ENCODE measurements at places on chromosomes 5 and 9.

- no peak for DNase-seq
Observed at GRCh38 chr9:136371533-136371880, 2.0 kb downstream of the CARD9 start.

DNA sequence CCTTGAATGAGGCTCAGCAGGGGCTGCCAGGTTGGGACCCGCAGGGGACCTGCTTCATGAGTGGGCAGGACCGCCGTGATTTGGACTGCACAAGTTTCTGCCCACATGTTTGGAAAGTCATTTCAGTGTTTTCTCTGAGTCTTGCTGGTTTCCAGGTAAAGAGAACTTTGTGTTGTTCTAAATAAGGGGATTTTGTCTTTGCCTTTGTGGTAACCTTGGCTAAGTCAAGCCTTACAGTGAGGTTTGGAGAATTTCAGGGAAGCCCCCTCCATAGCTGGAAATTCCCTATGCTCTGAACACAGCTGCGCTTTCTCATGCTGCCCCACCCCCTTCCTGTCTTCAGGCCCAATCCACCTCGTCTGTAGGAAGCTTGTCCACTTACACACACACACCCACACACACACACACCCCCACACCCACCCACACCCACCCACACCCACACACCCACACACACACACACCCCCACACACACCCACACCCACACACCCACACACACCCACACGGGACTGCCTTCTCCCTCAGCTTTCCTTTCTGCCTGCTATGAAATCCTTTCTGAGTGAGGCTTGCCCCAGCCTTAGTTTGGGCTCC lies 270.1 kb downstream of the HSPA4 start:
- DNase-seq: peak; percentile 25

- no peak for DNase-seq
Observed at GRCh38 chr9:68746525-68746924, 41.5 kb downstream of the PIP5K1B start.

DNA sequence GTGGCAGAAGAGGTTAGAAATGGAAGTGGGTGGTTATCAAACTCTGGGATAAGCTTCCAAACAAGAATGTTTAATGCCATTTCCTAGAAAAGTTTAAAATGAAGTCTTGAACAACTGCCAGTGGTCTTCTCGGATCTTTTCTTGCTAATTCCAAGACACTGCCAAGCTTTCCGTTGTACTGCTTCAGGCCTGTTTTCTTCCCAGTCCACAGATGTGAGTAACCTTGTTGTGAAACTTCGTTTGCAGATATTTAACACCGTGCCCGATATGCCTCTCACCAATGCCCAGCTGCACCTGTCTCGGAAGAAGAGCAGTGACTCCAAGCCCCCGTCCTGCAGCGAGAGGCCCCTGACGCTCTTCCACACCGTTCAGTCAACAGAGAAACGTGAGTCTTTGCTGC lies 269.8 kb downstream of the NR3C1 start:
- DNase-seq: no peak

GRCh38 chr5:73380710-73381589 lies 67.6 kb downstream of the FOXD1 start:
- no peak for DNase-seq

DNA sequence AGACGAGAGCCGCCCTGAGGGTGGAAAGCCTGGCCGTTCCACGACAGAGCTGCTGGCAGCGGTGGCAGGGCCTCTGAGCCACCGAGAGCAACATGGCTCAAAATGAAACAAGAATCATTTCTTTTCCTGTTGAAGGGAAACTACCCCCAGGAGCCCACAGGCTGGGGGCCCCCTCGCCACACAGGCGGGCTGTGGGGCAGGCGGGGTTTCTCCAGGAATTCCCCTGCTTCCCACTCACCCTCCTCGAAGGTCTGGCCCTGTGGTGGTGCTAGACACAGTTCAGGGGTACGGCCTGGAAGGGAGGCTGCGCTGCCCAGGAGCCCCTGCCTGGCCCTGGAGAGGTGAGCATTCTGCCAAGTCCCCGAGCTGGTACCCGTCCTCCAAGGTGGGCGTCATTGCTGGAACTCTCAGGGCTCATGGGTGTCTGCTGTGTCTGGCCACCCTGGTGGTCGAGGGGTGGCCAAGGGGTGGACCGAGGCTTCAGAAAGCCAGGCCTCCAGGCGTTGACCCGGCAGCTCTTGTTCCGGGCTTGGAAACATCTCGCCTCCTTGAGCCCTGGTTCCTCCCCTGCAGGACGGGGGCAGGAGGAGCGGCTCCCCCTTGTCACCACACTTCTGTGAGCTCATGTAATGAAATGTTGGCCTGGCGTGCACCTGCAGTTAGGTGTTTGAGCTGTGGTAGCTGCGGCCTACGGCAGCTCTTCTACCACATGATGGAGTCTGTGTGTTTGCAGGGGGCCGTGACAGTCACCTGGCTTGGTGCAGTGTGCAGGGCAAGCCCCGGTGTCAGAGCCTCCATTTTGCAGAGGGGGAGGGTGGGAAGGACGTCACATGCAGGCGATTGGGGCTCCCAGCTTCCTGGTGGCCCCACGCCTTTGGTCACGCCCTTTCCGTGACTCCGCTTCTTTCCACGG lies 65.3 kb downstream of the RXRA start:
- DNase-seq: peak; percentile 61

- DNase-seq: no peak
Observed at GRCh38 chr5:7916171-7916804, 47.3 kb downstream of the MTRR start.

- no peak for DNase-seq
Observed at GRCh38 chr5:141681695-141682641, at the start of gene ARAP3. ARAP3 (minus strand) TSS chr5:141682230; CDS start chr5:141680486, 1,744 bp downstream.

DNA sequence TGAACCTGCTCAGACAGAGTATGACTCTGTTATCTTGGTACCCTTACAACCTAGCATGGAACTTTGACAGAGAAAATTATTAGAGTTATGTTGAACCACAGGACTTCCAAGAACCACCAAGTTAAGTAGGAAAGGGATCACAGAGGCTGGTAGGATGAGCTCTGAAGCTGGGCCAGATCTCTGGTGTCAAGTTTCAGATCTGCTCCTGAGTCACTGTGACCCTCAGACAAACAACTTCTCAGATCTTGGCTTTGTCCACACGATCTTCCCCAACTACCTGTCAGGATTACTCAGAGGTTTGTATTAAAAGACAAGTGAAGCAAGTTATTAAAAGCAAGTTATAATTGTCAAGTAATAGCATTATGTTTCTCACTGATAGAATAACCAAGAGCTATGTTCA lies 189.0 kb downstream of the SEC61B start:
- DNase-seq: no peak

DNA sequence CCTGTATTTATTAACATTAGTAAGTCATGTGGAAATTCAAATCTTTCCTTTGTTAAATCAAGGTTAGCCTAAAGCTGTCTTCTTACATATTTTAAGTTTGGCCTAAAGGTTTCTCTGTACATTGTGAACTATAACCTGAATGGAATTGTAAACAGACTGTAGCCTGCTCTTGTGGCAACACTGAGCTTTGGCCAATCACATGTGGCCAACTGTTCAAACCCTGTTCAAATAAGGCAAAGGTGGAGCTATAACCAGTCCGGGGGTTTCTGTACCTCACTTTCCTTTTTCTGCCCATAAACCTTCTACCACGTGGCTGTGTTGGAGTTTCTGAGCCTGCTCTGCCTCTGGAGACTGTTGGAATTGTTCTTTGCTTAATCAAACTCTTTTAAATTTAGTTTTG lies 3.3 kb upstream of the HAPLN1 start:
- no peak for DNase-seq

GRCh38 chr5:170297589-170298462 lies at the start of gene LCP2:
LCP2 (minus strand) TSS chr5:170297777; CDS start chr5:170297611, 166 bp downstream.
- DNase-seq: no peak

DNA sequence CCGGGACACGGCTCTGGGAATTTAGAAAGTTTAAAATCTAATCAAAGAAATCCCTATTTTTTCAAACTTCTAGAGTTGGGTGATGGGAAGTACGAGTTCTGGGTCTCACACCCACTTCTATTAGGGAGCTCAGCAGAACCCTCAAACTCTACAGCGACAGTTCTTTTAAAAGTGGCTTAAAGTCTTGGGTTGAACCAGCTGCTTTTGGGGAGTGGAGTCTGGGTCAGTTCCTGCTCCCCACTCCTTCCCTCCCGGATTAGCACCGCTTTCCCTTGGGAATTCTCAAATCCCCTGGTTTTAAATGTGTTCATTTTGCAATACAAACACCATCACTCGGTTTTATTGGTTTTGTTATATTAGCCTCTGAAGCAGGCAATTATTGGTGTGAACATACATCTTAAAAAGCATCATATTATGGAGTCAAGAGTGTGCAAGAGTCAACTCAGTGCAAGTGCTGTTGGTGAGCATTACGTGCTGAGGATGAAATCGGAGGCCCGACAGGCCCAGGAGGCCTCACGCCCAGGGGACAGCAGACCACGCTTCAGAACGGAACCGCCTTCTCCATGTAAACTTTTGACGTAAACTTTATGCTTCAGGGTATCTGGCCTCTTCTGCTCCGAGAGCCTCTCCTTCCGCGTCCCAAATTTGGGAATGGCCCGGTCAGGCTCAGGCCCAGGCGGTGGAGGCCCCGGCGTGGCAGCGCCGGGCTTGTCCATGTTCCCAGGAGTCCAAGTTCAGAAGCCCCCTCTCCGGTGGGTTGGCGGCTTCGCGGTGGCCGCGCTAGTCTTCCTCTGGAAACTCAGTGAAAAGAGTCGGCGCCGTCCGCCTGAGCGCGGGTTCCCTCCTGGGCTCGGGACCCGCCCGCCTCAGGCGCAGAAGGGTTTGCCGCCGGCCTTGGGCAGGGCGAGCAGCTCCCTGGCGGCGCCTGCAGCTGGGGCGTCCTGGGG lies 5.3 kb downstream of the IRX4 start:
- DNase-seq: no peak

DNA sequence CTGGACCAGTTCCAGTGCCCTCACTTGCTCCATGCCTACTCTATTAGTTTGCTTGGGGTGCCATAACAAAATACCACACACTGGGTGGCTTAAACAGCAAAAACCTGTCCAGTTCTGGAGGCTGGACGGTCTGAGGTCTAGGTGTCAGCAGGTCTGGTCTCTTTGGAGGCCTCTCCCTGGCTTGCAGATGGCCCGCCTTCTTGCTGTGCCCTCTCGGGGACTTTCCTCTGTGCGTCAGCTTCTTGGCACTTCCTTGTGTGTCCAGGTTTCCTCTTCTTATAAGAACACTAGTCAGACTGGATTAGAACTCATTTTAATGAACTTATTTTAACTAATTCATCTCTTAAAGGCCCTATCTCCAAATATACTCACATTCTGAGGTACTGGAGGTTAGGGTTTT lies 97.2 kb downstream of the CARTPT start:
- DNase-seq: no peak

DNA sequence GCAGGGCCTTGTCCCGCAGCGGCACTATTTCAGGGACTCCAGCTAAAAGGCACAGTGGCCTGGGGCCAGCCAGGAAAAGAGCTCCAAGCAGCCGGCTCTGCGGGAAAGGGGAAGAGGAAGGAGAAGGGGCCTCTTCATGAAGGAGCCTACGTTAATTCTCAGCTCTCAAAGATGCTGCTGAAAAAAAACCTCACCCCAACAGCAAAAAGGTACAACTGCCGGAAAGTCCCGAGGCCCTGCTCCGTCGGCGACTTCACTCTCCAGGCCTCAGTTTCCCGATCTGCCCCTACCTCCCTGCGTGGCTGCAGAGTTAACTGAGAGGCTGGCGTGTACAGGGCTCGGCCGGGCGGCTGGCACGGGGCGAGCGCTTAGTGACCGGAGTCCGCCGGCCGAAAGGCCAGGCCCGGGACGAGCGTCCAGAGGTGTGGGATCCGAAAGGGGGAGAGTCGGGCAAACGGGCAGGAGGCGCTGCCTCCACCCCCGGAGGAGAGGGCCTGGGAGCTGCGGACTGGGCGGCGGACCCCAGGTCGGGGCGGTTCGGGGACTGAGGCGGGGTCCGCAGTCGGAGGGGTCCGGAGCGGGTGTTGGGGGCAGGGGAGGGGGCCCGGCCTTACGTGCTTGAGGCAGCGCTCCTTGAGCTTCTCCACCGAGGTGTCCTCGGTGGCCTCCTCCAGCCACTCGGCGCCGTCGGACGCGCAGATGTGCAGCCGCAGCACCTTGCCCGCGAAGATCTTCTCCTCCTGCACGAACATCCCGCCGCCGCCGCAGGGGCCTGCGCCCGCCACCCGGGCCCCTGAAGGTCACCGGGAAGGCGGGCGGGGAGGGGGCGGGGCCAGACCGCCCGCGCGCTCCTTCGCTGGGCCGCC lies 529 bp downstream of the UBAC1 start:
- no peak for DNase-seq

- no peak for DNase-seq
Observed at GRCh38 chr9:89505911-89506310, 8.0 kb upstream of the SEMA4D start.

- DNase-seq: no peak
Observed at GRCh38 chr9:12133416-12133815, 559.8 kb upstream of the TYRP1 start.

DNA sequence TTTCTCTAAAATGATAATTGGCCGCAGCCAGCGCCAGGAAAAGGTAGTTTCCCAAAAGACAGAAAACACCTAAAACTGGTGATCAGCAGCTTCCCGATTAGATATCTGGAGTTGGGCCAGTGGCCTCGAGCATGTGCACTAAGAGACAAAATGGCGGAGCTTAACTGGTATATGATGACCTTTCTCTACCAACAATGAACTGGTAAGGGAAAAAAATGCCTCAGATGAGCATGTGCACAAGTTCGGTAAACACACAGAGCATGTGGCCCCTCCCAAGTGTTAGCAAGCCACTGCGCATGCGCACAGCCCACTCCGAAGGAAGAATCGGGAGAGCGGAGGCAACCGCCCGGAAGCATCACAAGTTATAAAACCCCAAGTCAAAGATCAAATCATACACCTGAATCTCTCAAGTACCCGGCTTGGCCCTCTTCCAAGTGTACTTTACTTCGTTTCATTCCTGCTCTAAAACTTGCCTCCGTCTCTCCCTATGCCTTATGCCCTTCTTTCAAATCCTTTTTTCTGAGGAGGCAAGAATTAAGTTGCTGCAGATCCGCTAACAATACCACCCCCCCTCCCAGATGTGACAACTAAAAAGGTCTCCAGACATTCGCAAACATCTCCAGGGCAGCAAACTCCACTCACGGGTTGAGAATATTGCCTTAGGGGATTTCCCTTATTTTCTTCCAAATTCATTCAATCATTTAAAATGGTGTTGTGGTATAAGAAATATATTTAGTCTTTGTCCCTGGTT lies 15.0 kb upstream of the PTBP3 start:
- DNase-seq: peak; percentile 69

DNA sequence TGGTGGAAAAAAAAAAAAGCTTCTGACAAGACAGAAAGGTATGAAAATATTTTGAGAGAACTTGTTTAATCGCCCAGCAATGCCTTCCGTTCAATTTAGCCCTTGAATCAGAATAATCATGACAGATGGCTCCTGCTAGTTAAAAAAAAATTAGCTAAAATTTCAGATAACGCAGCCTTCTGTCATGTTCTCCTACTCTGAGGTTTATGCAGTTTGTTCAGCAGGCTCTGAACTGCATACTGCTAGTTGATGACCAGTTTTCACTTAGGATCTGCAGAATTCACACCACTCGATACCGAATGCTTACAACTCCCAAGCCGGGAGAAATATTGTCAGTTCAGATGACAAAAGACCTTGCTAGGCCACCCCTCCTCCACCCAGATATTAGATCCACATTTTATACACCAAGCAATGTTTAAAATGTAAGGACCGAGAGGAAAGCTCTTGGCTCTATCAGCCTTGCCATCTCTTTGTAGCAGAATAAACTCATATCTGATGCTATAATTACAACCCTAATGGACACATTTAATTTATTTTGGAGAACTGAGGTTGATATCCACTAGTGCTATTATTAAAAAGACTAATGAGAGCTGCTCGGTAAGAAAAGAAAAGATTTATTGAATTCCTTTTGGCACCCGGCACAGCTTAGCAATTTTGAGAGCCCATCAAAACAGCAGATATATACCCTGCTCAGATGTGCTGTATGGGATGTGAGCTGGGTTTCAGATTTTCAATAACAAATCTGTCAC lies 322.8 kb downstream of the GLIS3 start:
- DNase-seq: no peak
